ENCODE measurements at places on chromosomes 13 and 19.

DNA sequence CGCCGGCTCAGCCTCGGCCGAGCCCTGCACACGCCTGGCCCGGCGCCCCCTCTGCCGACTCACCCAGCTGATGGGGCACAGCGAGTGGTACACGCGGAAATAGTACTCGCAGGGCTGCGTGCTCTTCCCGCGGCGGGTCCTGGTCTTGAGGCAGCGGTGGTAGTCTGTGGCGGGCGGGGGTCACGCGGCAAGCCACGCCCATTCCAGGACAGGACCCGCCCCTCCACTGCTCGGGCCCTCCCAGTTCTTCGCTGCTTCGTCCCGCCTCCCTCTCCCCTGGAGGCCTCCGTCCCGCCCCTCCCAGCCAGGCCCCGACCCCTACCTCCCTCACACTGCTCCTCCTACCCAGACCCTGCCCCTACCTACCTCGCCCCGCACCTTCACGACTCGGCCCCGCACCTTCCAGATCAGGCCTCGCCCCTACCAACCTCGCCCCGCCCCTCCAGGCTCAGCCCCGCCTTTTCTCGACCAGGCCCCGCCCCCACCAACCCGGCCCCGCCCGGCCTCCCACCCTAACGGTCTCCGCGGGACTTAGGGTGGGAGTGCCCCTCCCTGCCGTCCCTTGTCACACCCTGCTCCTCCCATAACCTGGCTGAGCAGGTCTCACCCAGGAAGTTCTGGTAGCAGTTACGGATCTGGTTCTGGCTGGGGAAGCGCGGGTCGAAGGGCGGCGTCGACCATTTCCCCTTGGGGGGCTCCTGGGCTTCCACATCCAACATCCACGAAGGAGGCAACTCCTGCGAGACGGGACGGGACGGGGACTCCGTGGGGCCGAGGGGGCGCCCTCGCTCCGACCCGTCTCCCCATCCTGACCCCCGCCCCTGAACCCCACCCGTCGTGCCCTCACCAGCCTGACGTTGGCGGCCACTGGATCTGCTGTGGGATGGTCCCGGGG, 469 bp downstream of the COX6B2 start:
- no peak for DNase-seq

DNA sequence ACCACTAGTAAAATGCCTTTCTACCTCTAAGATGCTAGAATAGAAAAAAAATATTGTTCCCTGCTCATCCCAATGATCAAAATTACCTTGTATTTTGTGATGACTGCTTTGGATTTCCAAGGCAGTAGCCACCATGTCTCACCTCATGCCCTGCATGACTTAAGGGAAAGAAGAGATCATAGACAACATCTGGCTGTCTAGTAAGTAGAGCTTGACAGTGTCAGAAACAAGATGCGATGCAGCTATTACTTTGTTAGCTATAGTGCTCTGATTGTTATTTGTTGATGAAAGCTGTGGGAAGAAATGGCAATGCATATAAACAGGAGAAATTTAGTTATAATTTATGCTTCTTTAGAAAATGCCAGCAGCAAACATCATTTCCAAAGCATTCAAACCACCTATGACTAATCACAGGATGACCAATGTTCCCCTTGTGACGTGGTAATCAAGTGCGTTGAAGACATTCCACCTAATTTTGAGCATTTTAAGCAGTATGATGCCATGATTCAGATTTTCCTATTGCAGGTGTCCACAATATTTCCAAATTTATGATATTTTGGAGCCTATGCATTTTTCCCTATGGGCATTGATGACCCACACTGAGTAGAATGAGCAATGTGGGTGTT, 308.3 kb downstream of the KCNRG start:
- no peak for DNase-seq

DNA sequence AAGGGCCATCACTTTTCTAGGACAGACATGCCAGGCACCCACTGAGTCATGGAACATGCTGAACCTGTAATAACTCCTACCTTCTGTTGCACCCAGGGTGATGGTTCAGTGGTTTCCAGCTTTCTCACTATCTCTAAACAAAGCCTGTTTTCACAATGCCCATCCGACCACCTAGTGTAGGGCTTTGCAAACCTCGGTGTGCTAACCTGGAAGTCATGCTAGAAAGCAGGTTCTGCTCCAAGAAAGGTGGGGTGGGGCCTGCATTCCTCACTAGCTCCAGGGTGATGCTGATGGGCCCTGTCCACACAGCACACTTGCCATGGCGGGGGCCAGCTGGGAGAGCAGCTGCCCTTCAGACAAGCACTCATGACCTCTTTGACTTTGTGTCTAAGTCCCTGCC, 43.4 kb downstream of the COL4A2 start:
- DNase-seq = no peak

DNA sequence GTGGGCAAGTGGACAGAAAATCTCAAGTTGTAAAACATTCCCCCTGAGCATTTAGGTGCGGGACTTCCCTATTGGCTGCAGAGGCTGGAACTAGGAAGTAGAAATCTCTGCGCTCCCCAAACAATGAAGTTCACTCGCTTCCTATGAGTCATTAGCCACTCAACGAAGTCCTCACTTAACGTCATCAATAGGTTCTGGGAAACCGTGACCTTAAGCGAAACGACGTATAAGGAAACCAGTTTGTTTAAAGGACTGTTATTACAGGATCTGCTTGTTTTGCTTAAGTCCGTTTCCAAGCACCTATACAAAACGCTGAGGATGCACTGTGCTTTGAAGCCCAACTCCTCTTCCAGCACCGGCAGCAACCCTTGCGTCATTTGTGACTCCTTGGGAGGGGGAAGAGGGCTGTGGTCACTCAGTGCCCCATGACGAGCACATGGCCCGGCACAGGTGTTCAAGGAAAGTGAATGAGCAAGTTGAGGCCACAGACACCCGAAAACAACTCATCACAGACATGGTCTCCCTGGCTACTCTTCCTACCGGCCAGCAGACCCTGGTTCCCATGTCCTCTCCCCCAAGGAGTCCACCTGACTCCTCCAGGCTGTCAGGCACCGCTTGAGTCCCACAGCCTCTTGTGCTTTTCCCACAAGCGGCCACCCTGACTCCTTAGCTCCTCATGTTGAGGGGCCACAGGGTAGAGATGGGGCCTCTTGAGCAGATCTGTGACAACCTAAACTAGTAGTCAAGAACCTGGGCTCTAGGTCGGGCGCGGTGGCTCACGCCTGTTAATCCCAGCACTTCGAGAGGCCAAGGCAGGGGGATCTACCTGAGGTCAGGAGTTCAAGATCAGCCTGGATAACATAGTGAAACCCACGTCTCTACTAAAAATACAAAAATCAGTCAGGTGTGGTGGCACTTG, 4.8 kb downstream of the RPS16 start:
- DNase-seq = no peak

GRCh38 chr13:60627071-60627686, 230.2 kb downstream of the TDRD3 start:
- no peak for DNase-seq

GRCh38 chr13:30727491-30728355, 7.6 kb upstream of the ALOX5AP start:
- peak; percentile 18 for DNase-seq

- DNase-seq = no peak
Observed at GRCh38 chr13:75811361-75811760, 175.2 kb downstream of the LMO7 start.

- no peak for DNase-seq
Observed at GRCh38 chr13:100108913-100109507, 20.1 kb downstream of the PCCA start.

DNA sequence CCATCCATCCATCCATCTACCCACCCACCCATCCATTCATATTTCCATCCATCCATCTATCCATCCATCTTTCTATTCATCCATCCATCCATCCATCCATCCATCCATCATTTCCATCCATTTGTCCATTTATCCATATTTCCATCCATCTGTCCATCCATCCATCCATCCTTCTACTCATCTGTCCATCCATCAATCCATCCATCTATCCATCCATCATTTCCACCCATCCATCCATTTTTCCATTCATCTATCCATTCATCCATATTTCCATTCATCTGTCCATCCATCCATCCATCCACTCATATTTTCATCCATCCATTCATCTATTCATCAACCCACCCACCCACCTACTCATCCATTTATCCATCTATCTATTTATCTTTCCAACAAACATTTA, 229.6 kb downstream of the TEX29 start:
- DNase-seq = no peak

DNA sequence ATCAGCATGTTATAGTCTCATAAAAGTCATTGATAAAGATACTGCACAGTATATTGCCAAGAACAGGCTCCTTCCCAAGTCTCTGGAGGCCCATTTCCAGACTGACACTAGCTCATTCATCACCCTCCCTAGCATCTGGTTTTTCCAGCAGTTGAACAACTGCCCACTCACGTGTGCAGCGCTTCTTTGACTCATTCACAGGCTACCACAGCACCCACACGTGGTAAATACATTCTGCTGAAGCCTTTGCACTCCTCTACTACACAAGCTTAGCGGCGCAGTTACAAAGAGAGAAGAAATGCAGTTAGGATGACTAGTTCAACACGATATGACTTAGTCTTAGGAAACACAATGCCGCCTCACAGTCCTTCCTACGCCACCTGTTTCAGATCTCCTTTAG, 87.7 kb downstream of the DOCK9 start:
- no peak for DNase-seq

DNA sequence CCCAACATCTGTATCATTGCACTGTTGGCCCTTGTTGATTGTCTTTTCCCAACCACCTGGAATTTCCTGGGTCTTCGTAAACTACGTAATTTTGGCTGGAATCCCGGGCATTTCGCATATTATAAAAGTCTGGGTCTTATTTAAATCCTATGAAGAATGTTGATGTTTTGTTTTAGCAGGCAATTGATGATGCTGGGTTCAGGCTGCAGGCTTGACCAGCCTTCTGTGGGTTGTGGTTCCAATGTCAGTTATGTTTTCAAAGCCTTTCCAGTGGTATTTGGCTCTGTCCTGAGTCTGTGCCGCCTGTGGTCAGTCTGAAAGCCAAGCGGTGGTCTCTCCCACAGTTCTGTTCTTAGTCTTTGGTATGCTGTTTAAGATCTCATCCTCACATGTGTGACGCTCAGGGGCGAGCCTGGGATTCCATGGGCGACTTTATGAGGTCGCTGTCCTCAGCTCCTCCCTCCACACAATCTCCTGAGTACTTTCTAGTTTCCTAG, 12.4 kb downstream of the SLC35E1 start:
- DNase-seq = no peak

- DNase-seq = no peak
Observed at GRCh38 chr13:36683701-36684100, 9.9 kb downstream of the SERTM1 start.

GRCh38 chr19:38384209-38385027, 3.4 kb downstream of the GGN start:
- DNase-seq = no peak

- DNase-seq = no peak
Observed at GRCh38 chr13:38385153-38385891, 35.7 kb downstream of the UFM1 start.

GRCh38 chr13:40668335-40668734, 1.9 kb upstream of the FOXO1 start:
- peak; percentile 68 for DNase-seq

GRCh38 chr13:41029629-41030028, 10.5 kb upstream of the ELF1 start:
- no peak for DNase-seq

DNA sequence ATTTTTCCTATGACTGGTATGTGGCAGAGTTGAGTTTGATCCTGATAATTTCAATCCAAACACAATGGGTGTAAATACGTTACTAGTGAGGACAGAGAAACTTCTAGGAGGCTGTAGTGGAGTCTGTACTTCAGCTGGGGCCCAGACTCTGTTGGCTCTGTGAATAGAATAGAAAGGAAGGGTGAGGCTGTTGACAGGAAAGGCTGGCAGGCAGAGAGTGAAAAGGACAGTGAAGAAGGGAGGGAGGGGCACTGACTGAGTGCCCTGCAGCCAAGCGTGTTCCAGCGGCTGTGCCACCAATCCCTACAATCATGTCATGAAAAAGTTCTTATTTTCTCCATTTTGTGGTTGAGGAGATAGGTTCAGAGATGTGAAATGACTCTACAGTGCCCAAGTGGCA, 80.5 kb downstream of the MBNL2 start:
- DNase-seq = no peak

DNA sequence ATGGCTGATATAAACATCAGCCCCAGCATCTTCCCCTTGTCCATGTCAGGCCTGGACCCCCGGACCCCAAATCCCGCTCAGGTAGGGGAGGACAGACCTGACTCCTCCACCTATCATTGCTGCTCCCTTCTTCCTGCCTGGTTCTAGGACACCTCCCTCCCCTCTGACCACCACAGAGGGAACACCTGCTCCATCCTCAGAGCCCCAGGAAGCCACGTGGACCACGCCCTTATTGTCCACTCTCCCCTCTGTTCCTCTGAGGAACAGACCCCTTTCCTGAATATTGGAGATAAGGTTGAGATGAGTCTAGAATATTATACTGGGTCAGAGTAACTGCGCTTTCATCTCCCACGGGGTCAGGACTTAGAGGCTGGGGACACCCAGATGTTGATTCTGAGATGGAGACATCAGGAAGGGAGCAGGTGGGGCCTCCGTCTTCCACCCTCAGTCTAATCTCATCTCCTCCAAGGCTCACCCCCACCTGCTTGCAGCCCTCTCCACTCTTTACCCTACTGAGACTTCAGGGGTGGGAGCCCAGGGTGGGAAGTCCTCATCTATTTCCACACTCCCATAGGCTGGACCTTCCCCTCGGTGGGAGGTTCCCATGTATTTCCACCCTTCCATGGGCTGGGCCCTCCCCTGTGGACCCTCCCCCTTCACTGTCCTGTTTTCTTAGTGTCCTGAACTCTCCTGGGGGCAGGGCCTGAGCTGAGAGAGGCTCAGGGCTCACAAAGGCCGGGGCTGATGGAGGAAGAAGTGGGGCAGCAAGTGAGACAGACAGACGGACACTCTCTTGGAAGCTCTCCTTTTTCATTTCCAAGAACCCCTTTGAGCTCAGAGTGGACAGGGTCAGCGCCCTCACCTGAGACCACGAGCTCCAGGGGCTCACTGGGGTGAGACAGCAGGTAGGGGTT, 2.7 kb downstream of the LILRA4 start:
- DNase-seq = no peak

DNA sequence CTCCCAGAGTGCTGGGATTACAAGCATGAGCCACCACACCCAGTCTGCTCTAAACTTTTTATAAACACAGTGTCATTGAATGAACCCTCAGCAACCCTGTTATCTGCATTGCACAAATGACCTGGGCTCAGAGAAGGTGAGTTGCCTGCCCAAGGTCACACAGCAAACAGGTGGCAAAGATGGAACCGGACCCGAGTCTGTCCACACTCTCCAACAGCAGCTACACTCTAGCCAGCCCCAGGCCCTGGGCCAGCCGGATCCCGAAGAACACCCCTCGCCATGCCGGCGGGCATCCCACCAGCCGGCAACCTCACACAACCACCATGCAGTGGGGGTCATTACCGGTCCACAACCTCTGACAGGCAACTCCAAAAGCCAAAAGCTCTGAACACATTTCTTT, 14.5 kb downstream of the ERCC2 start:
- DNase-seq = no peak

DNA sequence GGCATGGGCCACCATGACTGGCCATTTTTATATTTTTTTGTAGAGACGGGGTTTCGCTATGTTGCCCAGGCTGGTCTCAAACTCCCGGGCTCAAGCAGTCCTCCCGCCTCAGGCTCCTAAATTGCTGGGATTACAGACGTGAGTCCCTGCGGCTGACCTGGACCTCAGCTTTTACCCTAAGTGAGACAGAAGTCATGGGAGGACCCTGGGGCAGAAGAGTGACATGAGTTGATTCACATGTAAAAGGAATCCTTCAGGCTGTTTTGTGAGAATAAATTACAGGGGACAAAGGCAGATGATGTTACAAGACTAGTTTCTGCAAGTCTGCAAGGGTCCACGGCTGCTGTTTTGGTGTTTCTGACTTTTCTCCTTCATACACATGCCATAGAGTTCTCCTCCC, 2.6 kb upstream of the BCAM start:
- DNase-seq = no peak

- DNase-seq = no peak
Observed at GRCh38 chr13:98476106-98476505, 100.8 kb downstream of the STK24 start.

Data from left forelimb (tissue), 1 donor.